Stimulated activated CD4-positive, alpha-beta T cell treated with anti-CD3 and anti-CD28 coated beads, TNF-alpha, amount 100 ng/mL, for 24 hours (primary cell): ENCODE measurements at places on chromosomes 5 and 9.

- no peak for DNase-seq
Observed at GRCh38 chr5:126531543-126532120, 63.4 kb downstream of the ALDH7A1 start.

- no peak for DNase-seq
Observed at GRCh38 chr5:116421080-116421629, 153.5 kb downstream of the SEMA6A start.

- DNase-seq = no peak
Observed at GRCh38 chr9:135962696-135963307, 1.6 kb upstream of the UBAC1 start.

GRCh38 chr9:85715587-85715986 lies 26.2 kb downstream of the AGTPBP1 start:
- no peak for DNase-seq

GRCh38 chr5:6356578-6357164 lies 21.7 kb downstream of the MED10 start:
- DNase-seq = no peak

DNA sequence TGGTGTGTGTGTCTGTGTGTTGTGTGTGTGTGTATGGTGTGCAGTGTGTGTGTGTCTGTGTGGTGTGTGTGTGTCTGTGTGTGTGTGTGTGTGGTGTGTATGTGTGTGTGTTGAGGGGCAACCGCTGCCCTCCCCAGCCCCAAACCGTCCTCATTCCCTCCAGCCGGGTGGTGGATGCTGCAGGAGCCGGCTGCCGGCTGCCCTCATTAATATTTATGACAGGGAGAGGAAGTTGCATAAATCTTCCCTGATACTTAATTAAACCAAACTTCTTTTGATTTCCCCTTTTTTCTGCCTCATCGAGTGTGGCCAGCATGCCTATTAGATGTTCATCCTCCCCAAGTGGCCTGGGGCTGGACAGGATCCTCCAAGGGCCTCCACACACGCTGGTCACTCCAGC lies 121.4 kb upstream of the MVB12B start:
- no peak for DNase-seq

GRCh38 chr5:166062719-166063118 lies 2228.7 kb upstream of the WWC1 start:
- no peak for DNase-seq

- no peak for DNase-seq
Observed at GRCh38 chr5:120236360-120236759, 227.7 kb upstream of the PRR16 start.

GRCh38 chr5:88486431-88486830 lies 217.8 kb upstream of the TMEM161B start:
- no peak for DNase-seq

- no peak for DNase-seq
Observed at GRCh38 chr9:776086-776485, 65.4 kb upstream of the DMRT1 start.

DNA sequence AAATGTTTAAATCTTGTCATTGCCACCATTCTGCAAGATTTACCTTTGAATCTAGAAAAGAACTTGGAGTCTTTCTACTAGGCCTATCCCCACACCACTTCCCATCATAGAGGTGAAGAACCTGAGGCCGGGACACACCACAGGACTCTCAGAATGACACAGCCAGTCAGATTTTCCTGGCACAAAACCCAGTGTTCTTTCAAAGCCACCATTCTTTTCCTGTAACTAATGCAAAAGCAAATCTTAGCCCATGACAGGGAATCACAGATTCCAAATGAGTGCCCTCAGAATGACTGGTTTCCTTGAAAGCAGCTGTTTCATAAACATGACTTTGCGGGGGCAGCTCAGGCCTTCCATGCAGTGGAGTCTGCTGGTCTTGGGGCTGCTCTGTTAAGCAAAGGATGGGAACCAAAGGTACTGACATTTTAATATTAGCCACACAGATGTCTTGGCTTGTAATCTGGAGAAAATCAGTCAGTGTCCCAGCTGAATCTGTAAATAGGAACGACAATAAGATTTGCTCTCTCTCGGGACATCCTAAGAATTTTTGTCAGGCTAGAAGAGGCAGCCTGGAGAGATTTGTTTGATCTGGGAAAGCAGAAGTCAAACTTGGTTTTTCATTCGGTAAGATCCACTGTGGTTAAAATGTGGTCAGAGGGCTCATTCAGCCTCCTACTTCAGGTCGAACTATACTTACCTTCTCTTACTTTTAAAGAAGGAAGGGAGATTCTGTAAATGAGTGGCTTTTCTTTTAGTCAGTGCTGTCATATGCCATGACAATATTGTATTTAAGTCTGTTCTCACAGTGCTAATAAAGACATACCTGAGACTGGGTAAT lies 115.1 kb downstream of the PALM2AKAP2 start:
- DNase-seq = no peak

DNA sequence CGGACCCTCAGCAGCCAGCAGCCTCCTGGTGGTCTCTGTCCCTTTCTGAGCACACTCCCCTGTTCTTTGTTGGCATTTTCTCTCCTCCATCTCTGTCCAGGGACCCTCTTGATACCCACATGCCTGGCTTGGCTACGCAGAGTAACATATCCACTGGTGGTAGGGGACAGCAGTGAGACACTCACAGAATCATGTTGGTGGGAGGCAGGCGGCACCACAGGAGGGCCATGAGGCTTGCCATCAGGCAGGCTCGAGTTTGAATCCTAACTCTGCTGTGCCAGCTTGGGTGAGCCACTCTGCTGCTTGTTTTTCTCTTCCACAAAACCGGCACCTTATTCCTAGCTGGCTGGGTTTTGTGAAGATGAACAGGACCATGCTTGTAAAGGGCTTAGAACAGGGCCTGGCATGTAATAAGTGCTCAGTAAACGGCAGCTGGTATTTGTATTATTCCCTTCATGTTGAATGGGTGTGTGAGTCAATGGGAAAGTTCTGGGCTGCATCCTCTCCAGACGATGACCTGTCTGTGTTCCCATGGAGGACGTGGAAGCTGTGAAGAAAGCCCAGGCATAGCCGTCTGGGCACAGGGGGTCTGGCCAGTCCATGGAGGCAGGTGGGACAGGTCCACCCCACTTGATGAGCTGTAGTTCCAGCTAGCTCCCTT lies 2.3 kb downstream of the COL27A1 start:
- no peak for DNase-seq

- peak; percentile 38 for DNase-seq
Observed at GRCh38 chr9:93058355-93059010, at the start of gene SUSD3. Gene SUSD3 (plus strand): TSS chr9:93058701. CDS start chr9:93058743, 42 bp downstream.

DNA sequence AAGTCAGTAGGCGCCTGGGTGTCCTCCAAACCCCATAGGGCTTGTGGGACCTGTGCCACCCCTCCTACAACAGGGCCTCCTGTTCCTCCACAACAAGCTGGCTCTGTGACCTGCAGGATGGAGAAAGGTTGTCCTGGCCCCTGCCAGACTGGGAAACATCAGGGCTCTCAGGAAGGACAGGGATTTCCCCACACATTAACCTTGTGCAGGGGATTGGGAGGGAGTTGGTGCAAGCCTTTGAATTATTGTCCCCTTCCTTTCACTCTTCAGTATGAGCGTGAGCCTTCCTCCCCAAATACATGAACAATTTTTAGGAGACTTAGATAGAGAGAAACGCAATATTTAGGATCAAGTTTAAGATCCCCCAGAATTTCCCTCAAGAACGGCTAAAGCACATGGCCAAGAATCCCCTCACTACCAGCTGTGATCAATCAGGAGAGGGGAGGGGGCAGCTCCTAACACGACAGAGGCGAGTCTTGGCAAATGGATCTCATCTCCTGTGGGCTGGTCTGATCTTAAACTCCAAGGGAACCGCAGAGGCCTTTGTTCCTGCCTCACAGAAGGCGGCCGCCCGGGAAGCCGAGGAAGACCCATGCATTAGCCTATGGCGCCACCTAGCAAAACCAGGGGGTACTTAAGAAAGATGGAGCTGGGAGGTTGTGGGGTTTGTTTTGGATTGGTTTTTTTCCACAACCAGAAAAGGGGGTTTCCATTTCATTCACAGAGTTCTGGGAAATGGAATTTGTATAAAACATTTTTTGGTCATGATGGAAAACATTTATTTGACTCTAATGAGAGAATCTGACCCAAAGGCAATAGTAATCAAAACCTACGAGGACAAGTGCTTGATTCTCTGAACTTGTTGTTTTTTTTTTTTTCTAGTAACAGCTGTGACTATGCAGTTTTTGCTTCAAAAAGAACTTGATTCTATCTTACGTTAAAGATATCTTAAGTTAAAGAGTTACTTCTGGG lies 36.1 kb upstream of the OSMR start:
- peak; percentile 22 for DNase-seq

- DNase-seq = no peak
Observed at GRCh38 chr9:125603478-125604021, 103.5 kb downstream of the MAPKAP1 start.

DNA sequence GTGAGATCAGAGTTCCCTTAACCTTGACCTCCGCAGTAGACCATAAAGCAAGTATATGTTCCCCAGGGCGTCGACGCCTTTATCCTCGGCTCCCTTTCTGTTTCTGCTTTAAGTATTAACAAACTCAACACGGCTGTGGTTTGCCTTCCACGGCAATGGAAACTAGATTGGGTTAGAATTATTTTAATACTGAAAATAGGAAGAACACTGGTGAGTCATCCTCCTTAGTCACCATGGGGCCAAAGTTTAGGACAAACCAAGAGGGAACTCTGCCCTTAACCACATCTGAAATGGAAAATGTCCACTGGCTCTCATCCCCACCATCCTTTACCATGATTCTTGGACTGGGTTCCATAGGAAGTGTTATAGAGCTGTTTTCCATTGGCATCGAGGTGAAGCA lies 386.1 kb downstream of the ACTL7B start:
- no peak for DNase-seq

GRCh38 chr9:4097515-4097914 lies 202.4 kb downstream of the GLIS3 start:
- DNase-seq = no peak

GRCh38 chr5:14723701-14724132 lies 59.2 kb downstream of the OTULIN start:
- no peak for DNase-seq

- DNase-seq = no peak
Observed at GRCh38 chr9:98579700-98580099, 129.0 kb downstream of the GABBR2 start.

DNA sequence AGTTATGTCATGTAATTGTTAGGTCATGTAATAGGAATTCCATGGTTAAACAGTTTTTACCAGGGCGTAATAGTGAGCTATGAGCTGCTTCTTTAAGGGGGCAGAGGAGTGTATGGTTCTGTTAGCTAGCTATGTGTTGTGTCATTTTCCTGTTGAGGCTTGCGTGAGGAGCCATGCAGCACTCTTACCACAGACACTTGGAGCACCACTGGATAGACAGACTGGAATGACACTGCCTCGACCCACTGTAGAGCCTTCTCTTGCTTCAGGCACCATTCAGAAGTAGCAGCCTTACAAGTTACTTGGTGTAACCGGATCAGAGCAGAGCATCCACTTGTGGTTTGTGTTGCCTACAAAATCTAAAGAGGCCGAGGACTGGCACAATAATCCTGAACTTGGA lies 28.3 kb upstream of the STOM start:
- no peak for DNase-seq

- no peak for DNase-seq
Observed at GRCh38 chr5:130002876-130003275, 98.6 kb downstream of the CHSY3 start.

- no peak for DNase-seq
Observed at GRCh38 chr9:94700445-94700844, 26.1 kb upstream of the AOPEP start.

DNA sequence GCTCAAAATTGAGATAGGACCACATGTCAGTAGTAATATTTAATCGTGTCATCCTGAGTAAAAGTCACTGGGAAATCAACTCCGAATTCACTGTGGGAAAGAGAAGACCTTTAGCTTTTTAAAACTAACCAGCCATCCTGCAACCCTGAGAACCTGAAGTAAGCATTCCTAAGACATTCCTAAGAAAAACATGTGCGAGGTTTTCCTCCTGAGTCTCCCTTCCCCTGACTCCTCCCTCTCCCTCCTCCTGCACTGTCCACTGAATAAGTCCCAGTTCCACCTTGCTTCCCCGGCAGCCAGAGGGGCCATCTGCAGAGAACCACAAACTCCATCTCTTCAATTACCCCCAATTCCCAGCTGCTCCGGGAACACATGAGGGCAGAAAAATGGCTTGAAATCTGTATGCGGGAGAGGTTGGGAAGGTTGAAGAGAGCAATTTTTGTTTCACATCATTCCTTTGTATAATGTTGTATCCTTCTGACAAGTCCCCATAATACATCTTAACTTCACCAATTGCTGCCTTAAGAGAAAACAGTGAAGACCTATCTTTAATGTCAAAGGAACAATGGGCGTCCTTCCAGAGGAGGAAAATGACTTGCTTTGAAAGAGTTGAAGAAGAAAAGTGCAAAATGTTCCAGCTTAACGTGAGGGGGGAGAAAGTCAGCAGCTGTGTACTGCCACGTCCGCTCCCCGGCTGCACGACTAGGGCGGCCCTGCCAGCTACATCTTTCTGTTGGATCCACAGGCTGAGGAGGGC lies 186.3 kb downstream of the ZNF462 start:
- no peak for DNase-seq

DNA sequence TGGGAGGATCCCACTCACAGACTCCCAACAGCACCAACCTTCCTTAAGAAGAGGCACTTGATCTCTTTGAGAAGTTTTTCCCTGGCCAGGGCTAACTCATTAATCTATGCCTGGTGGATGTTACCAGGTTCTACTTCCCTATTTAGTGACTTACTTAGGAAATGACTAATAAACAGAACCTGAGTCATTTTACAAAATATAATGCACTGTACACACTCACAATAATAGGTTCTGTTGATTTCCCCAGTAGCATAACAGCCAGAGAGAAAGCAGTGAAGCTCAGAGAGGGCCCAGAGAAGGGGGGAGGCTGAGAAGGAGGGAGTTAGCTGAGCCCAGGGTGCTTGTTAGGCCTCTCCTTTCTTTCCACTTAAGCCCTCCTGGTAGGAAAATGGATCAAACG lies 27.1 kb downstream of the FRMD3 start:
- no peak for DNase-seq

GRCh38 chr9:91179237-91180138 lies 182.2 kb downstream of the AUH start:
- DNase-seq = no peak

GRCh38 chr5:54644226-54644625 lies 126.7 kb downstream of the SNX18 start:
- no peak for DNase-seq

- DNase-seq = no peak
Observed at GRCh38 chr5:95043648-95044047, 241.2 kb downstream of the MCTP1 start.

- no peak for DNase-seq
Observed at GRCh38 chr5:172852490-172853354, 18.7 kb downstream of the ERGIC1 start.

DNA sequence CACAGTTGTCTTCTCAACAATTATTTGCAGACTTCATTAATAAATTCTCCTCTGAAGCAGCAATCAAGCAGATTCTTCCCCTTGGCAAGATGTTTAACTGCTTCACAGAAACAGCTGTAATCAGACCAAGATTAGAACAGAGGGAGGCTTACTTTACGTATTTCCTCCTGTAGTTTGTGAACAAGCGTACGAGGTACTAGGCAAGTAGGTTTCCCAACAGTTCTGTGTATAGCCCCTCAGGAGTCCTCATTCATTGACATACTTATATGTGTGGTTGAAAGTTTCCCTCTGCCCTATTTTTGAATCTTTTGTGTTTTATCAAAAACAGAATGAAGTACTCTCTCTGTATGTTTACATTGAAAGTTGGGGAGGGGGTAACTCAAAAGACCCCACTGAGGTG lies 128.0 kb downstream of the SPATA31D1 start:
- no peak for DNase-seq
